ENCODE measurements at places on chromosomes 7 and 10.

DNA sequence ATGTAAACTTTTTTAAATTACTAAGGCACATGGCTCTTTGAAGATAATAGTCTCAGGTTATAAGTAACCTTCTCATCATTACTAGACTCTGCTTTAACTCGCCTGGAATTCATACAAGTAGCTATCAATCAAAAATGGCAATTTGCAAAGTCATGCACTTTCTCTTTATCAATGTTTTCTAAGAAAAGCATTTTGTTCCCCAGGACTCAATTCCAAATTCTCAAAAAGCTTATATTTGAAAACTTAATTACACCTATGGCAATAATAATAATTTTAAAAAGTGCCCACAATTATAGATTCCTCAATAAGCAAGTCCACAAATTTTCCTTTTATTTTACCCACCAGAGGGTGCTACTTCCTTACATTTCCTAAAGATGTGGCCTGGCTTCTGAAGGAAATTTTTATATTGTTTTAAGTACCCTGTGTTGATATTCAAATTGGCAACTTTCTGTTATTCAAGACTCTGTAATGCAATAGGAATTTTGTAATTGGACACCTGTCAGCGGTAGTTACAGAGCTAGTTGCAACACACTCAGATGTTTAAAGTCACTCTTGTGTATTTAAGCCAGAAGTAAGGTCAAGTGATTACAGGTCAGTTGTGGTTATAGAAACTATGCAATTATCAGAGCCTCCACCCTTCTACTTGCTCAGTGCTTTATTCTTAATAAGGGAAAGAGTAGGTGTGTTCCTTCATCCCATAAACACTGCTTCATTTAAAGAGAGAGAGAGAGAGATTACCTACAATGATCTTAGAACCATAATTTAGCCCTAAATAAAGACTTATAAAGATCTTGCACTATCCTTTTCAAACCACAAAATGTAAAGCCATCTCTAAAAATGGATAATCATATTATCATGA, 47.1 kb upstream of the HYAL4 start:
- peak; percentile 10 for DNase-seq

GRCh38 chr10:8269976-8270375, 215.5 kb downstream of the GATA3 start:
- no peak for DNase-seq

GRCh38 chr10:9253121-9253520, 1198.6 kb downstream of the GATA3 start:
- no peak for DNase-seq

DNA sequence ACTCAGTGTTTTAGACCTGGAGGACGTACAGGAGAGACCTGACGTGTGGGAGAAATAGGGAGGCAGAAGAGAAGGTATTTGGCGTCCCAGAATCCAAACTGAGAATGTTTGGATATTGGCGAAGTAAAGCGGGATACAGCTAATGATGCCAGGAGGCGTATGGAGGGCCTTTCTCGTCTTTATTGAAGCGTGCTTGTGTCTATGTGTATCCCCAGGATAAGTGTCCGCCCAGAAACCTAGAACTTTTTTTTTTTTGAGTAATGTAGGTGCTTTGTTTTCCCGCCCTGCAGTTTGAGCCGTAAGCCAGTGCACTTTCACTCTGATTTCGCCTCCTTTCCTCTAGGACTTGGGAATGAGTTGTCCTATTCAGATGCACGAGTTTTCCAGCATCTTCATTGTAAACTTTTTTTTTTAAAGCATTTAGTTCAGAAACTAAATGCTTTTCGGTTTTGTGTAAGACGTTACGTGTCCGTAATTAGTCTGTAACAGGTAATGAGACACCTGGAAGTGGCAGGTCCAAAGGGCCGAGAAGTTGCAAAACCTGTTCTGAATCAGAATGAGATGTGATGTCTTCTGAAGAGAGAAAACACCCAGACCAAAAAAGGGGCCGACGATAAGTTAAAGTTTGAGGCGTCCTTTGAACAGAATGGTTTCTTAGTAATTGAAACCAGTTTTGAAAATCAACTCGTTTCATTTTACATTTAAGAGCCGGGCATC, 746 bp downstream of the ARL5B start:
- no peak for DNase-seq

DNA sequence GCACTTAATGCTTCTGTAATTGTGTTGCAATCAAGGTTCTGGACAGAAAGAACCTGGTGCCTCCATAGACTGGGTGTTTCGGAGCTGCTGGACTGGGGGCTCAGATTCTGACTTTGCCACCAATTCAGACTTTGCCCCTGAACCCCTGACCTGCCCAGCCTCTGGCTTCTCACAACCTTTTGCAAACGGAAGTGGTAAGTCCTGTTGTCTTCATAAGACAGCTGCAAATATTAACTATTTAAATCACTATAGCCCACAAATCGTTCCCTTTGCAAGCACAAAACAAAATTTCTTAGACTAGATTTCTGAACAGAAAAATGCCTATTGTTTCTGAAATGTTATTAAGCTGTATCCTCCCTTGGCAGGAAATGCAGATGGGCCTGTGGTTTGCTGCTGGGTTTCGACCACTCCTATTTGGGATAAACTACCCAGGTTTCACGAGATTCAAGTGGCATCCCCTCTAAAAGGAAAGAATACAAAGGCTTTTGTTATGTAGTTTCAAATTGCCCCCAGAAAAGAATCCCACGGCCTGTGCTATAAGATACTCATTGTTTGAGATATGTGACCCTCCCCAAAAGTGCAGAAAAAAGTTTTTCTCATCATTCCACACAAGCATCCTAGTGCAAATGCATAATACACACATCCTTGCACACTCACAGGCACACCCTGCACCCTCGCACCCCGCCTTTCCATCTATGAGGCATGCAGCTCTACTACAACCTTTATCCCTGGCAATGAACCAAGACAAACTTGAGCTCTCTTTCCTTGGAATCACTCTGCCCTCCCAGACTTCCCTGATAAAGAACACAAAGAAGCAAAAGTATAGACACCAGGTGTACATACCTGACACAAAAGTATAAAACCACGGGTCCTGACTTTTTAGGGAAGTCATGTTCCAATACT, 209.1 kb downstream of the PRPF18 start:
- peak; percentile 11 for DNase-seq

DNA sequence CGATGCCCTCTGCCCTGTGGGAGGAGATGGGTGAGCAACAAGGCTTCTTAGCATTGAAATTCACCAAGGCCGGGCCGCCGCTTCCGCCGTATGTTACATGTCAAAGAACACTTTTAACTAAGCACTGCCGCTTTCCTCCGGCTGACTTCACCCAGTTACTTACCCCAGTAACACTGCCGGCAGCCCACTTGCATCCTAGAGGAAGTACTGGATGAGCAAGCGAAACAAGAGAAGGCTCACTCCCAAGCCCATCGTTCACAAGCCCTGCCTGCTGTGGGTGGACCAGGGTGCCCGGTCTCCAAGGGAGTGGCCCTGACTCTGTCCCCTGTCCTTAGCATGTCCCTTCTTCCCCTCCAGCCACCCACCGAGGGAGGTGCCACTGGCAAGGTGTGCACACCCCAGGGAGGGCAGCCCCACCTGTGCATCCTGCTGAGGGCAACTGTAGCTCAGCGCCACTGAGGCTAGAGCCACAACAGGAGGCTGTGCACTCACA, 73.1 kb upstream of the EBF3 start:
- DNase-seq = no peak

- DNase-seq = no peak
Measured at GRCh38 chr7:138654616-138655015, 46.5 kb downstream of the SVOPL start.

DNA sequence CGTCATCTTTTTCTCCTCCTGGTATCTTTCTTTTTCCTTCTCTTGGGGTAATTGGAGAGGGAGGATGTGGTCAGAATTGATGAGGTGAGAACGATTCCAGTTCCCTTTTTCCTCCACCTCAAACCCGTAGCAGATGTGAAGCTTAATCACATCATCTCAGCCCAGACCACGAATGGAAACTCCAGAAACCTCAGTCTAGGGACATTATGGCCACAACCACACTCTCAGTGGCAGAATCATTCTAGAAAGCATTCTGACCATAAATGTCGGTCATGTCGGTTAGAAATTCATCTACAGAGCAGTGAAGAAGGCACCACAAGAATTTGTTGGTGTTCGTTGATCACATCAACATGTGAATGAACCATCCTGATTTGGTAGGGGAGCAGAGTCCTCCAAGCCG, 78.7 kb downstream of the GATA3 start:
- DNase-seq = peak; percentile 83

DNA sequence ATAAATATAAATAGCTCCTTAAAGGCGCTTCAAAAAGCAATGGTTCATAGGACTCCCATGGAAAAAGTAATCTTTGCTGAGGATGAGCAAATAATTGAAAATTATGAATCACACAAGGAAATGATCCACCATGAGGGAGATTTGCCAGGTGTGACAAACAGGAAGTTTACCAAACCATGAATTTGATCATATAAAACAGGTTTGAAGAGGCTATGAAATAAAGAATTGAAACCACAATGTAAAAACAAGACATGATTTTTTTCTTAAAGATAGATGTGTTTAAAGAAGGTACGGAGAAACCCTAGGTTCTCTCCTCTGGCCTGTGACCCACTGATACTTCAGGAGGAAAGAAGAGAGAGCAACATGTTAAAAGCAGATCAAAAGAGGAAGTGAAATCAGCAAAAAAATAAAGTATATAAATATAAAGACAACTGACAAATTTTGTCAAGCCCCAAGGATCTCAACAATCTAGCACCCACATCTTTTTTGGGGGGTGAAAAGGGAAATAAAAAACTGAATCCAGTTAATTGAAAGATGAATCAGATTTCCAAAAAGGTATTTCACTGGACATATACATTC, 111.3 kb upstream of the ASAH2 start:
- DNase-seq = no peak

DNA sequence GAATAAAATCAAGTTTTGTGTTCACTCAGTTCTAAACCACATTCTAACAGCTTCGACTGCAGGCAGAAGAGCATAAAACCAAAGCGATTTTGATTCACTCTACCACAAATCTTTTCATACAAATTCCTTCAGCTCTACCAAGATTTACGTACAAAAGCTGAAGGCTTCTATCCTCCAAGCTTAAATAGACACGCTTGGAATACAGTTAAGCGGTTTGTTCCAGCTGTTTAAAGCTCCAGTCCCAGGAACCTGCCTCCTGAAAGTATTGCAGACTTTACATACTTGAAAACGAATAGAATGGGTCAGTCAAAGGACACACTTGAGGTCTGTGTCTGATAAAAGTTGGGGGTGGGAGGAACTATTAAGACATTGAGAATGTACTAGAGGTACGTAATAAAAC, 102.9 kb downstream of the MPP7 start:
- DNase-seq = no peak

DNA sequence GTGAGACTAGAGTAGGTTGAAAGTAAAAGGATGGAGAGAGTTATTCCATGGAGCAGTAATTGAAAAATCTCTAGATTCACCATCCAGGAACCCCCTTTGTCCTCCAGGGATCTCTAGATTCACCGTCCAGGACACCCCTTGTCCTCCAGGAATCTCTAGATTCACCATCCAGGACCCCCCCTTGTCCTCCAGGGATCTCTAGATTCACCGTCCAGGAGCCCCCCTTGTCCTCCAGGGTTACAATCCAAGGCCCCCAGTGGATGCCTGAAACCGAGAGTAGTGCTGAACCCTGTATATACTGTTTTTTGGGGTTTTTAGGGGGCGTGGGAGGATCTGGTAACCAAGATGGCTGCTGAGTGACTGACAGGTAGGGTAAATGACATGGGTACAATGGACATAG, 38.3 kb upstream of the PPP2R2D start:
- no peak for DNase-seq

GRCh38 chr10:3766046-3766756, 18.8 kb downstream of the KLF6 start:
- DNase-seq = no peak

- no peak for DNase-seq
Measured at GRCh38 chr10:63415640-63416244, 50.0 kb downstream of the JMJD1C start.

GRCh38 chr7:140048138-140048537, 14.6 kb downstream of the PARP12 start:
- DNase-seq = no peak

DNA sequence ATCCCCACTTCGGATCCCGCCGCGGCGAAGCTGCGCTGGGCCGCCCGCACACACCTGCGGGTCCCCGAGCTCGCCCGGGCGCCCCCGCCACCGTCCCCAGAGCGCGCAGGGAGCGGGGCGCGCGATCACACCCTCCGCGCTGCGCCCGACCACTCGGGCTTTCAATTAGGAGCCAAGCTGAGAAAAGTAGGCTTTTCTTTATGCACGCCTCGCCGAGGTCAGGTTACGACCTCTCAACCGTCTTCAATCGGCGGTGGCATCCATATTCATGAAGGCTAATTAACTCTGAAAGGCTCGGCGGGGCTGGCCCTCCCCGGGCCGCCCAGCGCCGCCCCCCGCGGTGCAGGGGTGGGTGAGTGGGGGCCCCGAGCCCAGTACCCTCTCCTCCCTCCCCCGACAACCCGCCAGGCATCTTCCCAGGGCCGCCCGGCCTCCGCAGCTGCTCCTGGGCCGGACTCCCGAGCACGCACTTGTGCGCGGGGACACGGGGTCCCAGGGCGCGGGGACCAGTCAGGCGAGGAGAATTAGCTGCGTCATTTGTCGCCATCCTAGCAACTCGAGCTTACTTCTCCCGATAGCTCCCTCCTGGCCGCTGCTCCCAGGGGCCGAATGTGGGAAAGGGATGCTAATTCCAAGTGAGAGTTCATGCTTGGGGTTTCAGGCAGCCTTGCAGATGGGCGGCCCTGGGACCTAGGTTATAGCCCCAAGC, 155.5 kb upstream of the LYZL2 start:
- no peak for DNase-seq

GRCh38 chr7:55557666-55558188, 14.6 kb downstream of the VOPP1 start:
- DNase-seq = no peak

- DNase-seq = no peak
Measured at GRCh38 chr7:140006600-140006999, 56.2 kb downstream of the PARP12 start.

GRCh38 chr10:100688201-100688600, 57.2 kb upstream of the PAX2 start:
- DNase-seq = no peak

GRCh38 chr7:132590162-132590561, 13.9 kb upstream of the PLXNA4 start:
- no peak for DNase-seq

DNA sequence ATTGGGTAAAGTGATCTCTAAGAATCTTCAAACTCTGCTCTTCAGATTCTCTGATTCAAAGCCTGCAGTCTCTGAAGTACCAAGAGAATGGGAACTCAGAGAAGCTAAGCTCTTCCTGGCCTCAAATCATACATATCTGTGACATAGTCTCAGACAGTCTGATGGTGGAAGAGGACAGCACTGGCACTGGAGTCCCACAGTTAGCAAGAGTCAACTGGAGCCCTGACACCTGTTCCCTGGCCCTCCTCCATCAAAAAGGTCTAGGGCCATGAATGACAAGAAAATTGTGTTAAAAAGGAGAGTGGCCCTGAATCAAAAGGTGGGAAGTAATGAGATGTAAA, 37.7 kb downstream of the PRSS2 start:
- DNase-seq = no peak

GRCh38 chr7:120550494-120551048, 277.6 kb downstream of the KCND2 start:
- no peak for DNase-seq

DNA sequence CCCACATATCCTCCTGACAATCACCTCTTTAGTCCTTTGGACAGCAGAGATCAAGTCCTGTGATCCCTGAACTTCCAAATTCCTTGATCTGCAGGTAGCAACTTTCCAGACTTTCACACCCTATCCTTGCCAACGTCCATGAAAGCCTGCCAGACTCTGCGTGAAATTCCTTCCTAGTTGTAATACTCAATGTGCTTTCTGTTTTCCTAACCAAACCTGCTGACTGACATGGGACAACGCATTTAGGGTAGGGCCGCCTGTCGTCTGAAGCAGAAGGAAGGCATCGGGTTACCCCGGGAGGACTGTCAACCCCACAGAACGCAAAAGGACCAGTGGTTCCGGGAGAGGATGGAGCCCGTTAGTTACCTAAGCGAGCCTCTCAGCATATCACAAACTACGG, 23.9 kb downstream of the ITGA8 start:
- DNase-seq = no peak
